ENCODE measurements at places on chromosomes 4 and X. TPM values are rescaled to one million over a fixed set of nuclear protein-coding genes. Genes with fewer than 3 reads are reported as not detected.

GRCh38 chrX:133359466-133359865, 55.8 kb downstream of the GPC4 start:
- no peak for DNase-seq

DNA sequence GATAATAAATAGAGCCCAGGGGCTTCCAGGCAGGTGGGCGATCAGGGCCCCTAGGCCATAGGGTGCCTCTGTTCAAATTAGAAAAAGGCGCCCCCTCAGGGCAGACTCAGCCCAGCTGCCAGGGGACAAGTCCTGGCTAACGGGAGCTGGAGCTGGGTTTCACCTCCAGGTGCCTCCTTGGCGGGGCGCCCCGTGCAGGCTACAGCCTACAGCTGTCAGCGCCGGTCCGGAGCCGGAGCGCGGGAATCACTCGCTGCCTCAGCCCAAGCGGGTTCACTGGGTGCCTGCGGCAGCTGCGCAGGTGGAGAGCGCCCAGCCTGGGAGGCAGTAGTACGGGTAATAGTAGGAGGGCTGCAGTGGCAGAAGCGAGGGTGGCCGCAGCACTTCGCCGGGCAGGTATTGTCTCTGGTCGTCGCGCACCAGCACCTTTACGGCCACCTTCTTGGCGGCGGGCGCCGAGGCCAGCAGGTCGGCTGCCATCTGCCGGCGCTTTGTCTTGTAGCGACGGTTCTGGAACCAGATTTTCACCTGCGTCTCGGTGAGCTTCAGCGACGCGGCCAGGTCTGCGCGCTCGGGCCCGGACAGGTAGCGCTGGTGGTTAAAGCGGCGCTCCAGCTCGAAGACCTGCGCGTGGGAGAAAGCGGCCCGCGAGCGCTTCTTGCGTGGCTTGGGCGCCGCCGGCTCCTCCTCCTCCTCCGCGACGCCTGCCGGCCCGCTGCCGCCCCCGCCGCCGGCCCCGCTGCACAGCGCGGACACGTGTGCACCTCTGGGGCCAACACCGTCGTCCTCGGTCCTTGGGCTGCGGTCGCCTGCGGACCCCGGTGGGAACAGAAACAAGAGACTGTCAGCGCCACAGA, 2.4 kb downstream of the NKX3-2 start:
- peak; percentile 38 for DNase-seq

GRCh38 chrX:149939655-149939904, 1.3 kb upstream of the EOLA2 start:
- DNase-seq, result no peak

GRCh38 chr4:141567326-141567915, 69.0 kb upstream of the IL15 start:
- DNase-seq, result peak; percentile 52

DNA sequence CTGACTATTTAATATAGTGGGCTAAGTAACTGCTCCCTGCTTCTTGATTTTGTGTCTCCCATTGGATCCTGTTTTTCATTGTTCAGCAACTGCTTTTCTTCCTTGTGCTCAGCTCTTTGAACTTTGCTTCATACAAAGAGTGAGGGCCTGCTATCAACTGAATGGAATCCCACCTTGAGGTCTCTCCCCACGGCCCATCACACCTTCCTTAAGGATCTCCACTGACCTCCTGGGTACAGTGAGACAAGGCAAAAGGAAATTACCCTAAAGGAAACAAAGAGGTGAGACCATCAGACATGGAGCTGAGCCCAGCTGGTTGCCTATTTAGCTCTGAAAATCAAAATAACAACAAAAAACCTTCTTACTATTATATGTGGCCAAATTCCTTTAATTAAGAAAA, 91.3 kb upstream of the RPL34 start:
- no peak for DNase-seq

GRCh38 chr4:76723373-76723772, 174.6 kb downstream of the SOWAHB start:
- DNase-seq, result no peak

- DNase-seq, result no peak
These were observed 18.6 kb downstream of the ITGB1BP2 start for GRCh38 chrX:71320126-71320525.

GRCh38 chr4:77084019-77084639, 8.3 kb upstream of the CCNI start:
- DNase-seq, result no peak

Gene CLDN24
- polyA plus RNA-seq, result not detected

Gene ADAM29
- polyA plus RNA-seq, result not detected

All from A549 (cell line).